ENCODE measurements at places on chromosomes 11 and 22. TPM values are rescaled to one million over a fixed set of nuclear protein-coding genes. Genes with fewer than 3 reads are reported as not detected.

The GANAB gene
- total RNA-seq: 219 TPM

The PLEKHB1 gene
- 62.1 TPM for total RNA-seq

The FGF19 gene
- 0.31 TPM for total RNA-seq

The C11orf98 gene
- 39.3 TPM for total RNA-seq

The NOX4 gene
- 1.3 TPM for total RNA-seq

The SLC1A2 gene
- total RNA-seq: 0.74 TPM

The DEUP1 gene
- 22.8 TPM for total RNA-seq

Data from testis (tissue), 5 donors.